ENCODE measurements at places on chromosomes 6 and 20. TPM values are rescaled to one million over a fixed set of nuclear protein-coding genes. Genes with fewer than 3 reads are reported as not detected.

TRIM38 gene
- total RNA-seq: 11.5 TPM

HLA-DMA gene
- total RNA-seq: 1.1 TPM

ANKRD6 gene
- total RNA-seq: 2.0 TPM

HLA-DQA1 gene
- total RNA-seq: not detected

RHAG gene
- total RNA-seq: not detected

ZBTB12 gene
- total RNA-seq: 8.1 TPM
